Left lung (tissue), 14 donors: ENCODE measurements at places on chromosomes 1 and 21.

- DNase-seq = no peak
- H3K27ac ChIP-seq = no peak overlapping the region
- no peaks in the 10 kb centered on the region for H3K27me3 ChIP-seq
- H3K4me1 ChIP-seq = no peaks in the 10 kb centered on the region
These were observed 49.5 kb downstream of the KIAA1614 start for GRCh38 chr1:180962178-180962577.

DNA sequence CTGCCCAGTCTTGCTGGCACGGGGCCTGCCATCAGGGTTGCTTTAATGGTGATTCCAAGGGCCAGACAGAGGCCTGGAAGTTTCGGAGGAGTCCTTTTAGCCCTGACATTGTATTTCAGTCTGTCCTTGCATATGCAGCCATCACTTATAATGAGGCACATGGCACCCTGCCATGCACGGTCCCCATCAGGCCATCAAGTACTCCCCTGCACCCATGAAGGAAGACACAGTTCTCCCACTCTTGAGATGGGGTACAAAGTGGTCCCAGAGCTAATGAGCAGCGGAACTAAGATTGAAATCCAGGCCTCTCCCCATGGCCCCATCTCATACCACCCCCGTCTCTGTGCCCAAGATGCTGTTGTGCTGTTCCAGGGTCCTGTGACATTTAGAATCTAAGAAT, 596.6 kb downstream of the PTPRU start:
- H3K27me3 ChIP-seq = no peaks in the 10 kb centered on the region
- H3K4me1 ChIP-seq = no peaks in the 10 kb centered on the region
- no peak overlapping the region for H3K27ac ChIP-seq
- no peak overlapping the region for H3K4me3 ChIP-seq
- no peaks in the 10 kb centered on the region for H3K36me3 ChIP-seq

DNA sequence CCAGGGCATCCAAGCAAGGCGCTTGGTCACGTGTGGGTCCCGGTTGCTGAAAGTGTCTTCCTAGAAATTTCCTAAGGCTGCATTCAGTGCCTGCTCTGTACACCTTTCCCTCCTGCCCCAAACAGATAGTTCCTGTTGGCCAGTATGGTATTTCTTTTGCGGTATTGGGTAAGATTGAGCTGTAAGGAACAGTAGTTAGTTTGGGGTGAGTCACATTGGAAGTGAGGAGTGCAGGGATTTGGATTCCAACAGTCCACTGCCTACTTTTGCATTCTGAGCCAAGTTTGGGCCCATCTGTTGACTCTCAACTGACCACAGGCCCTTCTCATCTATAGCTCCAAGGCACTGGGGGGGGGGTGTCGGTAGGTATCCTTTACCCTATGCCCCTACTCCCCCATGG, 83.4 kb downstream of the MAP3K21 start:
- no peaks in the 10 kb centered on the region for H3K27me3 ChIP-seq
- no peak overlapping the region for H3K4me3 ChIP-seq
- no peak for DNase-seq
- H3K36me3 ChIP-seq = no peaks in the 10 kb centered on the region

GRCh38 chr1:203462143-203462542, 13.5 kb upstream of the PRELP start:
- H3K4me1 ChIP-seq = peaks cover 6% of the 10 kb centered on the region
- H3K4me3 ChIP-seq = no peak overlapping the region
- no peak for DNase-seq
- H3K27me3 ChIP-seq = no peaks in the 10 kb centered on the region
- H3K27ac ChIP-seq = no peak overlapping the region
- H3K36me3 ChIP-seq = no peaks in the 10 kb centered on the region

- no peaks in the 10 kb centered on the region for H3K36me3 ChIP-seq
- no peak overlapping the region for H3K4me3 ChIP-seq
- H3K27ac ChIP-seq = no peak overlapping the region
- no peak for DNase-seq
- no peaks in the 10 kb centered on the region for H3K27me3 ChIP-seq
These were observed 111.0 kb upstream of the RAB4A start for GRCh38 chr1:229159668-229160544.

- peak overlapping the region; percentile 49 for H3K4me3 ChIP-seq
- peaks cover 16% of the 10 kb centered on the region for H3K36me3 ChIP-seq
- peaks cover 32% of the 10 kb centered on the region for H3K27me3 ChIP-seq
- peaks cover 7% of the 10 kb centered on the region for H3K4me1 ChIP-seq
- DNase-seq = peak; percentile 72
These were observed 1.7 kb downstream of the TRPM2 start for GRCh38 chr21:44354775-44355771.

DNA sequence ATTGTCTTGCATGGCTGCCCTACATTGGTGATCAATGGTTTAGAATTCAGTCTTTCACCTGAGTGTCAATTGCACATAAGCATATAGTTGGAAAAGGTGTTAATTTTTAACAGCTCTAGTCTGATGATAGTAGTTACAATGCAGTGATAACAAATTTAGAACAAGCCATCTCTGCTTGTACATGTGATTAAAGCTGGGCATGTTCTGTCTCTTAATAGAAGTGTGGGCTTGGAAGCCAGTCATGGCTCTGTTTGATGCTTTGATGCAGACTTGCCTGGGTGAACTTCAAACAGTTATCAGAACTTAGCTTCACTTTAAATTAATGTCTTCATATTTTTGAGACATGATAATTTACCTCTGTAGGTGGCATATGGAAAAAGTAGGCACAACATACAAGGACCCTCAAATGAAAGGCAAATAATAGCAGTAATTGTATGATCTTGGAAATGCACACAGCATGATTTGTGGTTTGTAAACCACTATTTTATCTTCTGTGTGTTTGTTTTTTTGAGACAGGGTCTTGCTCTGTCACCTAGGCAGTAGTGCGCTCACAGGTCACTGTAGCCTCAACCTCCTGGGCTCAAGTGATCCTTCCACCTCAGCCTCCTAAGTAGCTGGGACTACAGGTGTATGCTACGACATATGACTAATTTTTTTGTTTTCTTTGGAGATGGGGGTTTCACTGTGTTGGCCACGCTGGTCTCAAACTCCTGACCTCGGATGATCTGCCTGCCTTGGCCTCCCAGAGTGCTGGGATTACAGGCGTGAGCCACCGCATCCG, 3.8 kb downstream of the DDI2 start:
- H3K27ac ChIP-seq = peak overlapping the region; percentile 98
- H3K4me1 ChIP-seq = peaks cover 84% of the 10 kb centered on the region
- H3K4me3 ChIP-seq = no peak overlapping the region
- H3K27me3 ChIP-seq = no peaks in the 10 kb centered on the region
- H3K36me3 ChIP-seq = no peaks in the 10 kb centered on the region

DNA sequence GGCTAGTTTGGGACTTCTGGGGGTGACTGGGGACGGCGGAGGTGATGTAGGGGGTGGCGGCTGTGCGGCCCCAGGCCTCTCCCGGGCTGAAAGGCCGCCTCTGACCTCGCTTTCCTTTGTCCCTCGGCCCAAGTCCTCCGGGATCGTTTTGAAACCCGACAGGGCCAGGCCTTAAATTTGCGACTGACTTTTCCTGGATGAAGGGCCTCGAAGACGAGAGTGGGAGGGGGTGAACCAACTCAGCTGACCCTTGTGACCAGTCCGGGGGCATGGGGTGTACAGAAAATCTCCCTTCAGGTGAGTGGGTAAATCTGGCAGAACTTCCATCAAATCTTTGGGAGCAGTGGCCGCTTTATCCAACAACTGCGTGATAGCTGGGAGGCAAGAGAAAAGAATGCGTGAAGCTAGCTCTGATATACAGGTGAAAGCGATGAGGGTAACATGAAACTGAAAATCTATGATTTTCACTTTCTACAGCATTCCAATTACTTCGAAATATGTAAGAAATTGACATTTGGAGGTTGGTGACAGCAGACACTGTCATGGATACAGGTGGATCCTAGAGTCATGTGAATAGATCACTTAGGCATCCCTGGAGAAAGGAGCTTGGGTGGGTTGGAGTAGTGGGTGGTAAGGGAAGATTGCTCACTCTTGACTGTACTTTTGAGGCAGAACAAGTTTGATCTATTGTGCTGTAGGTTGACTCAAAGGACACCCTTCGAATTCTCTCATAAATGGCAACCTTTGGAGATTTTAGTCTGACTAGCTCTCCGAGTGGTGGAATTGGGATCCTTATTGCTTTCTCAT, 885 bp downstream of the AHCYL1 start:
- peak overlapping the region; percentile 45 for H3K4me3 ChIP-seq
- no peaks in the 10 kb centered on the region for H3K27me3 ChIP-seq
- H3K36me3 ChIP-seq = no peaks in the 10 kb centered on the region
- H3K27ac ChIP-seq = peak overlapping the region; percentile 94
- peaks cover 59% of the 10 kb centered on the region for H3K4me1 ChIP-seq

DNA sequence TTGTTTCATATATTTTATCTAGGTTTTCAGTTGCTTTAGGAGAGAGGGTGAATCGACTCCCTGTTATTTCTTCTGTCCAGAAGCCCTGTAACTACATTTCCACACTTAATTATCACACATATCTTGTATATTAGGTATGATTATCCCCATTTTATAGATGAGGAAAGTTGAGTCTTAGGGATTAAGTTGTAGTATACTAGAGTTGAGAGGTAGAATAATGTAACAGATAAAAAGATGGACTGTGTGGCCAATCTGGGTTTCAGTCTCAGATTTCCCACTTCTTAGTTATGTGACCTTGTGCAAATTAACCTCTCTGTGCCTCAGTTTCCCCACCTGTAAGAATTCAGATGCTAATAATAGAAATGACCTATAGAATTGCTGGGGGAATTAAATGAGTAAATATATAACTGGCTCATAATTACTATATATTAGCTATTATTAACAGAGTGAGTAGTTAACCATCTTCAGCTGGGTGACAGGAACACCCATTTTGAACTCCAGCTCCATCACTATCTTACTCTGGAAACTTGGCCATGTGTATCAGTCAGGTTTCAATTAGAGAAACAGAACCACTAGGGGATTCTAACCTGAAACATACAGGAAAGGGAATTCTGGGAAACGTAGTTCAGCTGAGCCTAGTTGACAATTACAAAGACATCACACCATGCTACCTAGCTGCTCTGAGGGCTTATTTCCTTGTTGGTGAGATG, 20.4 kb upstream of the FOXO6 start:
- no peaks in the 10 kb centered on the region for H3K4me1 ChIP-seq
- no peak overlapping the region for H3K27ac ChIP-seq
- DNase-seq = no peak
- no peak overlapping the region for H3K4me3 ChIP-seq
- H3K36me3 ChIP-seq = no peaks in the 10 kb centered on the region

DNA sequence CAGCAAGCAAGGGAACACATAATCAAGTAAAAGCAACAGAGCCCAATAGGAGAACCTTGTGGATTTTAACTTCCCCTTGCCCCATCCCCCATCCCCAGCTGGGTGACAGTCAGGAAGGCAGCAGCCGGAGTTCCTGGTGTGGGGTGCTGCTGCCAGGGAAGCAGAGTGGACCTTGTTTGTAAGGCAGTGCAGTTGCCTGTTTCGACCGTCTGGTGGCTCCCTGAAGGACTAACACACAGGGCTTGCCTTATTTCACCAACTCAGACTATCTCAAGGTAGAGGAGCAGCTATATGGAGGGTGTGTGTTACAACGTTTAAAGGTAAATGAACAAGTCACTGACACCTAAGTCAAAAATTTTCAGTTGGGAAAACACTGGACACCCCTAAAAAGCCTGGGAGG, 6.6 kb downstream of the KRTAP10-8 start:
- peak; percentile 10 for DNase-seq
- no peaks in the 10 kb centered on the region for H3K4me1 ChIP-seq
- H3K27ac ChIP-seq = no peak overlapping the region
- H3K36me3 ChIP-seq = no peaks in the 10 kb centered on the region
- peaks cover 27% of the 10 kb centered on the region for H3K27me3 ChIP-seq
